ENCODE measurements at places on chromosomes 7 and 10. TPM values are rescaled to one million over a fixed set of nuclear protein-coding genes. Genes with fewer than 3 reads are reported as not detected.

C7orf57 gene
- total RNA-seq, result not detected

GNAT3 gene
- not detected for total RNA-seq

LEP gene
- not detected for total RNA-seq

CALML3 gene
- total RNA-seq, result not detected

CCDC172 gene
- total RNA-seq, result not detected

SEMA3E gene
- 0.06 TPM for total RNA-seq

TDRD1 gene
- total RNA-seq, result 1.9 TPM

ZMIZ2 gene
- total RNA-seq, result 10.3 TPM

CLRN3 gene
- not detected for total RNA-seq

MYH16 gene
- not detected for total RNA-seq

NUTM2D gene
- 1.6 TPM for total RNA-seq

SDK1 gene
- 0.25 TPM for total RNA-seq

HMX3 gene
- not detected for total RNA-seq

Measured in aortic smooth muscle cell (primary cell).